Vagina (tissue), 2 donors: ENCODE measurements at places on chromosomes 7 and 10. TPM values are rescaled to one million over a fixed set of nuclear protein-coding genes. Genes with fewer than 3 reads are reported as not detected.

GRCh38 chr10:118116715-118117449 is 70.1 kb upstream of the RAB11FIP2 start:
- no peak for DNase-seq

DNA sequence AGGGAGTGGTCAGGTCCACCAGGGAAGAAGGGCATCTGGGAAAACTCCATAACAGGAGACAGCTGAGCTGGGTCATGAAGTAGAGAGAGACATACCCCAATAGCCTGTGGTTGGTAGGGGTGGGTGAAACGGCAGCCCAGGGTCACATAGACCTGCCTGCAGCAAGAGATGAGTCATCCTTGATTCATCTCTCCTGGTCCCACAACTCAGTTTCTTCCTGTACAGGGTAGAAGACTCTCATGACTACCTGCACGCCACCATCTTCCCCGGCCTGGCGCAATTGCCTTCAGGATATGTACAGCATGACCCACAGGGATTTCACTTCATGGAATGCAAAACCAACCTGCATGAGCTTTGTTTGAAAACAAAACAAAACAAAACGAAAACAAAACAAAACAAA is 45.1 kb upstream of the ADAM12 start:
- no peak for DNase-seq

GRCh38 chr7:150645259-150646020 is 13.3 kb upstream of the GIMAP6 start:
- no peak for DNase-seq

- DNase-seq: no peak
Measured at GRCh38 chr7:22094413-22095342, 149.0 kb upstream of the CDCA7L start.

Gene SDHAF3
- total RNA-seq: 9.6 TPM

DNA sequence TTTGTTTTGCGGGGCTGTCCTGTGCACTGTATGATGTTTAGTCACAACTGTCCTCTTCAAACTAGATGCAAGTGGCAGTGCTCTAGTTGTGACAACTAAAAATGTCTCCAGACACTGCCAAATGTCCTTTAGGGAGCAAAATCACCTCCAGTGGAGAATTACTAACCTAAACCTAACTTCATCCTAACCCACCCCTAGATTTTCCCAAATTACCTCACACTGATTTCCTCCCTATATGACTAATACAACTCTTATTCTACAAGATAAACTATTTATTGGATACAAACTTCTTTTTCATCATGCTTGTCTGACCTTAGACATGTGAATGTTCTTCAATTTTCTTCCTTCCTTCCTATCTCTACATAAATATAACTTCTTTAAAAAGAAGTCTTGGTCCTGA is 26.4 kb downstream of the PNPLA8 start:
- DNase-seq: no peak

Gene SUN3
- not detected for total RNA-seq

Gene SLC13A1
- total RNA-seq: not detected

Gene KLF14
- not detected for total RNA-seq

Gene LRRC18
- not detected for total RNA-seq

Gene CAMK2G
- total RNA-seq: 48.9 TPM

DNA sequence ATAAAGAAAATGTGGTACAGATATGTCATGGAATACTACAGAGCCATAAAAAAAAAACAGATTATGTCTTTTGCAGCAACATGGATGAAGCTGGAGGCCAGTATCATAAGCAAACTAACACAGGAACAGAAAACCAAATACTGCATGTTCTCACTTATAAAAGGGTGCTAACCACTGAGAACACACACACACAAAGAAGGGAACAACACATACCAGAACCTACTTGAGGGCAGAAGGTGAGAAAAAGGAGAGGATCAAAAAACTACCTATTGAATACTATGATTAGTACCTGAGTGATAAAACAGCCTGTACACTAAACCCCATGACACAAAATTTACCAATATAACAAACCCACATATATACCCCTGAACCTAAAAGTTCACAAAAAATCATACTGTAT is 144.6 kb downstream of the TPK1 start:
- DNase-seq: no peak

DNA sequence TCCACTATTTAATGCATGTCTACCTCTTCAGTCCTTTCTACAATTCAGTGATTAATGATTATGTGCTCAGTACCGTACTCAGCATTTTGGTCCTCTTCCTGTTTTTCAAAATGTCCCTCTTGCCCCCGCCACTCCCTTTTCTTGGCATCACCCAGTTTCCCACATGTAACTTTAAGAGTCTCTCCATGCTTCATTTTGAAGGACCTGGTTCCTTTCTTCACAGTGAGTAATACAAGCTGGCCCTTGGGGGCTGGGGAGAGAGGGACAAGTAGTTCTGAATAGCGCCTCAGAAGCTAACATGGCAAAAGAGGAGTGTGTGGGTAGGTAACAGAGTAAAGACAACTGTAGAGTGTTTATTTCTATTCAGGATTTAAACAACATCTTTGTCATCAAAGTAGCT is 34.6 kb upstream of the SLIT1 start:
- no peak for DNase-seq

DNA sequence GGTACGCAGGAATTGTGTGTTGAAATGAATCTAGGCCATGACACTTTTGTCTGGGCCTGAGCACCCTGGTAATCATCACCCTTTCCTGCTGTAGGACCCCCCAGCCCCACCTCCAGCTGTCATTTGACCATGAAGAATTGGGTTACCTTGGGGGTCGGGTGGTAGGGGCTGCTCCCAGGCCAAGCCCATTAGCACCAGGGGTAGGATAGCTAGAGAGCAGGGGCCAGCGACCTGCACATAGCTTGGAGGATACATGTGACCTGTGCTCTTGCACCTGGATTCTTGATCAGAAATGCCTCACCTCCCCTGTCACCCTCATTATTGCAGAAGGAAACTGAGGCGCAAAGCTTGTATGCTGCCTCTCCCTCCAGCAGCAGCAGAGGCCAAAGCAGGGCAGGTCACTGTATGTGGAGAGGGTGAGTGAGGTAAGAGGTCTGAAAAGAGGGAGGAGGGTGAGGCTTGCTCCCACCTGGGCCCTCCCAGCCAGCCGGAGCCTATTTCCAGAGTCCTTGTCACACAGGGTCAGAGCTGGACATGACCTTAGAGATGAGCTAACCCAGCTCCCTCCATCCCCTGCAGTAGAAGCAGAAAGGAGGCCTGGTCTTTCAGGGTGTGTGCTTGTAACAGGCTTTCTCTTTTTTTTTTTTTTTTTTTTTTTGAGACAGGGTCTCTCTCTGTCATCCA is 35.3 kb upstream of the ANKRD2 start:
- no peak for DNase-seq

- no peak for DNase-seq
Measured at GRCh38 chr10:16491933-16492332, 29.7 kb downstream of the C1QL3 start.

DNA sequence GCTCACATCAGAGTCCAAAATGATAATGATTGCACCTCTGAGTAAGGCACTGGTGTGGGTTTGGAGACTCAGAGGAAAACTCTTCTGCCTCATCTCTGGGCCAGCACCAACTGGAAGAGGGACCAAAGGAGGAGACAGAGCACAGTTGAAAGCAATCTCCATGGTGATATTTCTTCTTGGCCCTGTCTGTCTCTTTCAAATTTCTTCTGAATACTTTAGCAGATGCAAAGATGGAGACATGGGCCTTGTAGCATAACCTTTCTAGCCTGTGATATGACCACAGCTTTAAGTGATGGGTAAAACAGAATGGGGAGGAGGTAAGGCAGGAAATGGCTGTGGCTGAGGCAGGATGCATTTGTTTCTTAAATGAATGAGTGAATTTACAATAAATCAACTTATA is 12.2 kb upstream of the GIMAP7 start:
- no peak for DNase-seq

GRCh38 chr7:101563198-101563901 is 65.7 kb downstream of the MYL10 start:
- peak; percentile 91 for DNase-seq

DNA sequence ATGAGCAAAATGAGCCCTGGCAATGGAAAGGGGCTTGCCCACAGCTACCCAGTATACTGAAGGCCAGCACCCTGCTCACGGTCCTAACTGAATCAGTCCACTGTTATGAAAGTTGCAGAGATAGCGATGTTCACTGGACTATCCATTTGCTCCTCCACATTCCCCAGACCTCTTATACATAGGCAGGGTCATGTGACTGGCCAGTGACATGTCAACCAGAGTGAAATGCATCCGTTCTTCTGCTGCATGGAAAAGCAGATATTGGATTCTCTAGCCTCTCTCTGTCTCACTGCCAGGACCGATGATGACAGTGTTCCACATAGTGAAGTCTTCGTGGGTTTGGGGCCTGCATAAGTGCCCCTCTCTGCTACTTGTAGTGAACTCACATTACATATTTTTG is 503.4 kb downstream of the RPS24 start:
- no peak for DNase-seq

DNA sequence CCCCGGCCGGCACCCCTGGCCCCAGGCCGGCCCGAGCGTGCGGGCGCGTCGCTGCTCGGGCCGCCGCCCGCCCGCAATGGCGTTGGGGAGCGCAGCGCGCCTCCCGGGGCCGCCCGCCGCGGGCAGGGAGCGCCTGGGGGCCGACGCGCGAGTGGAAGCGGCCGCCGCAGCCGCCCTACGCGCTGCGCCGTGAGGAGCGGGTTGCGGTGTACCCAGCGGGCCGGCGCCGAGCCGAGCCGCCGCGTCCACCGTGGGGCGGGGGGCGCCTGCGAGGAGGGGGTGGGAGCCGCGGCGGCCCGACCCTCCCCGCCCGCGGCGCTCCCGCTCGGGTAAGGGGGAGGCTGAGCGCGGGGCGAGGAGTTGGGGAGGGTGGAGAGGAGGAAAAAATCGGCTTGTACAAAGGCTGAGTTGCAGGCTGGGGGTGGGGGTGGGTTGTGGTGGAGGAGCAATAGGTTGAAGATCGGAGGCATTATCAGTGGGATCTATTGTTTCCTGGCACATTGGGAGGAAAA is 473 bp downstream of the PPP1R9A start:
- DNase-seq: no peak

DNA sequence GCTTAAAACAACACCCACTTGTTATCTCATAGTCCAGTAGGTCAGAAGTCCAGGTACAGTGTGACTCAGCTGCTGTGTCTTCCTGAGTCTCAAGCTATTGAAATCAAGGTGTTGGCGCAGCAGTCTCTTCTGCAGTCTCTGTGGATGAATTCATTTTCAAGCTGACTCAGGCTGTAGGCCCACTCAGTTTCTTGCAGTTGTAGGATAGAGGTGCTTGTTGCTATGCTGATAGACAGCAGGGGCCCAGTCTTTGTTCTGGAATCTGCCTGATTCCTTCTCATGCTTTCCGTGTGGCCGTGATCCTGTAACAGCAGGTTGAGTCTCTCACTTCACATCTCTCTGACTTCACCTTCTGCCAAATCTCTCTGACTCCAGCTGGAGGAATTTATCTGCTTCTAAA is 400.4 kb upstream of the POM121L12 start:
- no peak for DNase-seq

Gene NCF1
- total RNA-seq: not detected

Gene HILPDA
- total RNA-seq: 46.4 TPM

Gene ASL
- total RNA-seq: 24.6 TPM

DNA sequence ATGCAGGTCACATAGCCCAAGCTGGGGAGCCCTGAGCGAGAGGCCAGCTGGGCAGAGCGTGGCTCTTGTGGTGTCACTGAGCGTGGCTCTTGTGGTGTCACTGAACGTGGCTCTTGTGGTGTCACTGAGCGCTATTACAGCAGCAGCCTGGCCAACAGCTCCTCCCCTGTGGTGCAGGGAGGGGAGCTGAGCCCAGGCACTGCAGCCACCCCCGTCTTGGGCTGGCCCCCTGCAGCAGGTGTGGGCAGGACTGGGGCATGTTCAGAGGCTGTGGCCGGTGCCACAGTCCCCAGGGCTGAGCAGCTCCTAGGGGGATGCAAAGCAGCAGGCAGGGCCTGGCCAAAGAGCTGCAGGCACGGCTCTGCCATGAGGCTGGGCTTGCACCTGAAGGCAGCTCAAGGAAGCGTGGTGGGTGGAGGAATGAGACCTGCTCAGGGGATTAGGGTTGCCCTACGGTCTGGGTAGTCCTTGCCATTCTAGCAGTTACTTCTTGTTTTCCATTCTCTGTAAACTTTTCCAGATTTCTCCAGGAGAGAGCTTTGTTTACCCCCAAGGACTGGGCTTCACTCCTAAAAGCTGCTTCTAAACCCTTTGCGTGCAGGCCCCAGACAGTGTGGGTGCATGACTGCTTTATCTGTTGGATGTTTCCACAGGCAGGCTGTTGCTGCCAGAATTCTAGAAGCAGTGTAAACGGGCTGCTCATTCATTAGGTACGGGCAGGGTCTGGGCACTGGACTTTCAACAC is 29.2 kb downstream of the ZNF783 start:
- DNase-seq: no peak

GRCh38 chr7:105985672-105986215 is 22.7 kb downstream of the CDHR3 start:
- DNase-seq: no peak

DNA sequence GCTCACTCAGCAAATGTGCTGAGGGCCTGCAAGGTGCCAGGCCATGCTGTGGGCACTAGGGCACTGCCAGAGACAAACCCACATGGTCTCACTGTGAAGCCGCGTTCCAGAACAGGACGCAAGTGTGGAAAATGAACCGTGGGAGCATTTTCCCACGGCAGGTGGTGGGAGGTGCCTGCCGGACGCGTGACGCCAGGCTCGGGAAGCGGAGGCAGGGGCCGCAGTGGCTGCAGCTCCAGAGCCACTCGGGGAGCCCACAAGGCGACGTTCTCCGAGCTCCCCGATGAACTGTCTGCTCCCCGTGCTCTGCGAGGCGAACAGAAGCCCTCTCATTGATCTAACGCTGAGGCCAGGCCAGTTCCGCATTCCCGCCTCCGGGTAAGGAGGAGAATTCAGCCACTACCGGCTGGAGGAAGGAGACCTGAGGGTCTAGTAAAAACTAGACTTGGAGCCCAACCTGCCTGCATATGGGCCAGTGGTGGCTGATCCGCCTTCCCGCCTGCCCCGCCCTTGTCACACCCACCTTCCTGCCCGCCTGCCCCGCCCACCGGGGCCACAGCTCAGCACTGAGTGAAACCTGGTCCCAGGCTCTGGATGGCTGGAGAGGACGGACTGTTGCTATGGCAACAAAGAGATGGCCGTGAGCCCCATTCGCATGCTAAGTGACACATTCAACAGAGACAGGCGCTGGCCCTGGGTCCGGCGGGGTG is 13.1 kb downstream of the ADGRA1 start:
- no peak for DNase-seq

DNA sequence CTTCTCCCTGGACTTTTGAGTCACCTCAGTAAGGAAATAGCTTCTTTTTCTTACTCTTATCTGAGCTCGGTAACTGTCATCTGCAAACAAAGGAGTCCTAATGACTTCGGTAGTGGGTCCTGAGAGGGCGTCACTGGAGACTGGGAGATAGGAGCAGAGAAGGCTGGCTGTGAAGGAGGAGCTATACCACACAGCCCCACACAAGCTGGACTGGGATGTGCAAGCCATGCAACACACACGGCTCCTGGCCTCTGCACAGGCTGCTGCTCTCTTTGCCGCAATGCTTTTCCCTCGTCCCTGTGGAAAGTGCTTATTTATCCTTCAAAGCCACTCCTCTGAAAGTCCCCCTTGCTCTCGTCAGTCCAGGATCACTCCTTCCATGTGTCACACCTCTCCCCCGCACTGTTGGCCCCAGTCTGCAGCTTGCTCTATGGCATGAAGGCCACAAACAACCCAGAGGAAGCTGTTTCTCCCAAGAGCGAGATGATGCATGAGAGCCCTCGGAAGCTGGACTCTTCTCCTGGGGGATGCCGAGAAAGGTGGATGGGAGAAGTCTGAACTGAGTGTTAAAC is 14.9 kb downstream of the TMEM273 start:
- DNase-seq: peak; percentile 79
